NCI-H2081 treated with DMSO at 0.1 percent for 48 hours (cell line): ENCODE measurements at places on chromosomes 3 and 15.

DNA sequence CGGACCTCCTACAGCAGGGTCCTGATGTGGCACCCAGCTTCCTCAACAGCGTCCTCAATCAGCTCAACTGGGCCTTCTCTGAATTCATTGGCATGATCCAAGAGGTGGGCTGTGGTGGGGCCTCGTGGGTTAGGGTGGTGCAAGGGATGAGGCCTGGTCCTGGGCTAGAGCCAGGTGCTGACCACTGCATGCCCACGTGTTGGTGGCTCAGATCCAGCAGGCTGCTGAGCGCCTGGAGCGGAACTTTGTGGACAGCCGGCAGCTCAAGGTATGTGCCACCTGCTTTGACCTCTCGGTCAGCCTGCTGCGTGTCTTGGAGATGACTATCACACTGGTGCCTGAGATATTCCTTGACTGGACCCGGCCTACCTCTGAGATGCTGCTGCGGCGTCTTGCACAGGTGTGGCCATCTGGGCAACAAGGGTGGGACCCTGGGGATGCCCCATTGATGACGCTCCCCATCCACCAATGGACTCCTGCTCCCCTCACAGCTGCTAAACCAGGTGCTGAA, 3.8 kb downstream of the AMIGO3 start:
- DNase-seq, result no peak

DNA sequence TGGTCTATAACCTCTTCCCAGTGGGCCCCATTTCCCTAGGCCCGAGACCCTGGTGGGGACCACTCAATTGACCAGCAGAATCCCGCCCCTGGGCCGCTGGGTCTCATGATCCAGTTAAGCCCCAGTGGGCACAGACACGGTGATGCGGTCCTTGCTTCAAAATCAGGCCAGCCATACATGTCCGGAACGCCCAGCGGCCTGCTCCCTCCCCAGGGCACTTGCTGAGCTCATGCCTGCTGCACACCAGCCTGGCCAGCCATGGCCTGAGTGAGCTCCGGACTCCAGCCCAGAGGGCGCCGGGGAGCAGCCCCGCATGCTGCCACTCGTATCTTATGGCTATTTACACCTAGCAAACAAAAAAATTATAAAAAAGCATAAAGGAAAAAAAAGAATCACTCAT, 34.4 kb upstream of the IQSEC1 start:
- DNase-seq, result no peak

- DNase-seq, result no peak
These were observed 36.1 kb downstream of the PCSK6 start for GRCh38 chr15:101453123-101454120.

GRCh38 chr3:185583925-185584324, 2.2 kb upstream of the SENP2 start:
- no peak for DNase-seq

GRCh38 chr3:112572701-112573100, 10.9 kb downstream of the SLC35A5 start:
- no peak for DNase-seq

- DNase-seq, result no peak
These were observed 3.3 kb downstream of the WNT7A start for GRCh38 chr3:13876451-13877100.

- no peak for DNase-seq
These were observed 53.9 kb downstream of the C3orf38 start for GRCh38 chr3:88203642-88204055.

DNA sequence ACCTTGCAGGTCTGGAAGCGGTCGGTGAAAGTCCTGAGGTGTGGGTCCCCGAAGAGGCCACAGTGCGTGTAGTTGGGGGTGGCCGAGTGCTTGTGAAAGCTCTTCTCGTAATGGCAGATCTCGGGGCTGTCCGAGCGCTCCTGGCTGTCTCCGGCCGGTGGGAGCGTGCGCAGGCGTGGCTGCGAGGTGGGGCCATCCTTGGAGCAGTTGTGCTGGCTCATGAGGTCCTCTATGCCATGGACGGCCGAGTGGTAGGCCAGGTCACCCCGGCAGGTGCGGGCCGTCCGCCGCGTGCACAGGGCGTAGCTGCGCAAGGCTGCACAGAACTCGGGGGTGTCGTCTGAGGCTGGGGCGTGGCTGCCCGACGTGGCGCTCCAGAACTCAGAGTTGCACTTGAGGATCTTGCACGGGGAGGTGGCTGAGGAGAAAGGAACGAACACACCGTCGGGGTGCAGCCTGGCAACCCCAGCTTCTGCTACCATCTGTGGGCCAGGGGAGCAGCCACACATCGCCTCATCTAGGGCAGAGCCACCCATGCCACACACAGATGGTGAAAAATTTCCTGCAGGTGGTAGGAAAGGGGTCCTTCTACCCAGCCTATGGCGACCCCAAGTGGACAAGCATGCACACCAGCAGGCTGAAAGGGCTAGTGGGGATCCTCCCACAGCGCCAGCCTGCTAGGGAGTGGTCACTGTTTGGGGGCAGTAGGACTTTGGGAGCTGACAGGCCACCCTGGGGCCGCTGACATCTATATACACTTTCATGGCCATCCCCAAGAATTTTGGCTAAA, 36.7 kb downstream of the RGMA start:
- no peak for DNase-seq

- DNase-seq, result no peak
These were observed 965.0 kb downstream of the MCTP2 start for GRCh38 chr15:95196176-95196915.

- DNase-seq, result no peak
These were observed 973.4 kb downstream of the ROBO1 start for GRCh38 chr3:78794431-78794830.

- no peak for DNase-seq
These were observed 22.3 kb downstream of the FANCD2OS start for GRCh38 chr3:10085738-10086137.

DNA sequence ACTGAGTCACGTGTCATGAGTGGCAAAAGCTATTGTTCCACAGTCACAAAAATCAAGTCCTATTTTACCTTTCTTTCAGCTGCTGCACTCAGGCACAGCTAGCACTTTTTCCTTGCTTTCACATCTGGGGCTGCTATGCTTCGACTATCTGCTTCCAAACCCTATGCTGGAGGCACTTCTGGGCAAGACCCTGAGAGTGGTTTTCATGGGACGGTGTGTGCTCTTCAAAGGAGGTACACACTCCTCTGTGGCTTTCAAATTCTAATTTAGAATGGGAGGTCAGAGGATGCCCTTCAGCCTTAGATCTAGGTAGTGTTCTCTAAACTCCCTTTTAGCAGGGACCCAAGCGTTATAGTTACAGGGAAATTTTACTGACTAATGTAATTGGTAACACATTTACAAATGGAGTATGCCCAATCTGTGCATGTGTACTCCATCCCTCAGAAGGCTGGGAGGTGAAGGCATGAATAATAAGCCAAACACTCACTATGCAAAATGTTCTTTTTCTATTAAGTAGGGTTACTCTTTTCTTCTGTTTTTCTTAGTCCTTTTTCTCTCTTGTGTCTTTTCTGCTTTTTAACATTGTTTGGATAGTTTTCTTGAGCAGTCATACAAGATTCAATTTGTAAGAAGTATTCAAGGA, 188.3 kb downstream of the LSAMP start:
- no peak for DNase-seq

GRCh38 chr3:12578742-12579141, 21.9 kb downstream of the MKRN2 start:
- no peak for DNase-seq

GRCh38 chr3:166897811-166898210, 482.3 kb downstream of the ZBBX start:
- DNase-seq, result no peak

DNA sequence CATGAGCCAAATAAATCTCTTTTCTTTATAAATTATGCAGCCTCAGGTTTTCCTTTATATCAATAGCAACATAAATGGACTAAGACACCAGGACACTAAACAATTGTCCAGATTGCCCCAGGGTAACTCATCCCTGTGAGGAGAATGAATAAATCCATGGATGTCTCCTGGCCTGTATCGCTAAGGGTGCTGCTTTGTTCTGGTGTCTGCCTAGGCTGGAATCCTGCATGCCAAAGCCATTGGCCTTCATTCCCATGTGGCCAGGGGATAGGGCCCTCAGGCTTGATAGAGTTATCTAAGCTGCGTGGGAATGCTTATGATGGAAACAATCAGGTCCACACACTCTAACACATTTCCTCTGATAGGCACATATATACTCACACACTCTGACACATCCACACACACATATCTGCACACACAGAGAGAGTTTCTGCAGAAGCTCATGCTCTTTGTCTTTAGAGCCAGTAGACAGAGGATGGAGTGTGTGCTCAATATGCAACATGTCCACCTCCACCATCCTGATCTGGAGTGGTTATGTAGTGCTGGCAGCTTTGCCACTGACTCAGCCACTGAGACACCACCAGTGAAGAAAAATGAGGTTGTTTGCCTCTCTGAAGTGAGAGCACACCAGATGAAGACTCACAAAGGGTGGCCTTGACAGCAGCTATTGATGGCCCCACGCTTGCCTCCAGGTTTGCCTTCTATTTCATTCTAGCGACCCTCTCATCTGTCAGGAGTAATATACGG, 24.0 kb upstream of the DGKG start:
- DNase-seq, result no peak

GRCh38 chr3:106518516-106518915, 649.7 kb upstream of the CBLB start:
- no peak for DNase-seq

DNA sequence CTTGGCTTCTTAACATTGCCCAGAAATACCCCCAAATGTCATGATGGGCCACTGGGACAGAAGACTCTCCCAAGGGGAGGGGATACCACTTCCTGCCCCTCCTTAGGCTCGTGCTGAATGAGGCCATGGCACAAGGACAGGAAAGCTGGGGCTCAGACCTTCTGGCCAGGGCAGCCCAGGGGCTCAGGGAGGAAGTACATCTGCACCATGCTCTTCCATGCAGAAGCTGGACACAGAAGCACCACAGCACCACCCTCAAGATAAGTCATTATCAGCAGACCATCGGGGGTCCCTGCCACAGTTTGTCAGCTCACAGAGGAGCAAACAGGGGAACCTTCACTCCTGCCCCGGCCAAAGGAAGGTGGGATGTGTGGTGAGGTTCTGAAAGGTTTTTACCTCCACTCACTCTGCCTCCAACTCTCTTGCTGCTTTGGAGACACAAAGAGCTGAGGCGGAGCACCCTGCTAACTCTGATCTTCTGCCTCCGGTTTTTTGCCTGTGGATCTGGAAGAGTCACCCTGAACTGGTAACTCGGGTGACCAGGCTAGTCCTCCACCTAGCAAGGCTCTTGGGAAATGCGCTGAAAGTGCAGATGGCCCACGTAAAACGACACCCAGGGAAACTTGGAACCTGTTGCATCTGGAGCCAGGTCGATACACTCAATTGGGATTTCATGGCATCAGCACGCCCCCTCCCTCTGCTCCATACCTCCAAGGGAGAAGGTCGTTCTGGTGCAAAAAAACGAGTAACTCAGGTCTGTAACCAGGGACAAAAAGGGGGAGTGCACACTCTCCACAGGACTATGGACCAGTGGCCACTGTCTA, 8.3 kb downstream of the BMF start:
- DNase-seq, result no peak

GRCh38 chr15:66388043-66388363, 1.3 kb downstream of the MAP2K1 start:
- DNase-seq, result no peak

DNA sequence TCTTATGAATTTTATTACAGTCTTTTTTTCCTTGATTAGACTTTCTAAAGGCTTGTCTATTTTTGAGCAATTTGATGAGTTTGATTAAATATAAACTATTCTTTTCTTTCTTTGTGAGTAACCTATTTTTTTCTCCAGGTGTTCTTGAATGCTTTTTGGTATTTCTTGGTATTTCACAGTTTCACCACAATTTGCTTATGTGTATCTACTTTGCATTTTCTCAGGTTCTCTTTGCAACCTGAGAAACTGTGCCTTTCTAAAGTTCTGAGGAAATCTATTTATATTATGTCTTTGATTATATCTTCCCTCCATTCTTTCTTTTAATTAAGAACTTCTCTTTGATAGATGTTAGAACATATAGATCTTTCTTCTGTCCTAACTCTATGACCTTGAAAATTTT, 117.1 kb upstream of the MLF1 start:
- DNase-seq, result no peak

GRCh38 chr3:189288348-189289235, 116.8 kb downstream of the TPRG1 start:
- no peak for DNase-seq

DNA sequence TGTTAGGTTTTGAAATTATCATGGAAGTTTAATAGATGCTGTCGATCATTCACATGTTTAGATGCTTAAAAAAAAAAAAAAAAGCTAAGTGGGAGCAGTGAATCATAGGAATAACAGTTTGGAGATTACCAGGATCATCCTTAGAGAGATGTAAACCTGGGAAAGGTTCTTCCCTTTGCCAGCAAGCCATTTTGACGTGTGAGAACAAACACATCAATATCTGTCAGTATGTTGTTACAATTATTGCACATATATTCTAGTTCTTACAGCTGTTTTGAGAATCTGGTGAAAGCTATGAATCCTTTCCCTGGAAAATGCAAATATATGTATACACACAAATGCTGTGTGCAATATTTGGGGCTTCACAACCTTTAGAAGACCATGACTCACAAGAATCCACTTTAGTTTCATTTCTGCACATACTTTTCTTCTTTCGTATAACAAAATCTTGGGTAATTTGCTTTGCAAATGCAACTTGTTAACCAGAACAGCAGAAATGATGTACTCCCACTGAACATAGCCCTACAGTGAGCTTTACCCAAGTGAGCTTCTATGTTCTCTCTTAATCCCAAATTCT, 12.0 kb downstream of the NFKBIZ start:
- no peak for DNase-seq

GRCh38 chr3:192637803-192638202, 89.5 kb downstream of the FGF12 start:
- DNase-seq, result no peak
